ENCODE measurements at places on chromosomes 2 and 18.

DNA sequence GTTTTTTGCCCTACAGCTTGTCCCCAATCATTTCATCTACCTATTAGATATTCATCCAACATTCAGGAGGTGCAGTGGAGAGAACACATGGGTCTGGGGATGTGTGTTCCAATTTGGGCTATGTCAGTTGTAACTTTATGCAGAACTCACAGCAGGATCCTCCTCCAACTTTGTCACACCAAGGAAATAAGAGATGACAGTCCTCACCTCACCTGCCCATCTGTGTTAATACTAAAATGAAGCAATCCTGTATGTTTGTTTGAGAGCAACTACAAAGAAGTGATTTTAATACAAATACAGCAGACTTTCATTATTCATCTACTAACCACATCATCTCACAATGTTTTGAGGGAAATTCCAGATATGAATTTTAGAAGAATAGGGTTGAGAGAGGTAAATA is 126.7 kb downstream of the ARHGAP15 start:
- no peak for DNase-seq

GRCh38 chr2:216362730-216363129 is 9.6 kb downstream of the MARCHF4 start:
- no peak for DNase-seq

DNA sequence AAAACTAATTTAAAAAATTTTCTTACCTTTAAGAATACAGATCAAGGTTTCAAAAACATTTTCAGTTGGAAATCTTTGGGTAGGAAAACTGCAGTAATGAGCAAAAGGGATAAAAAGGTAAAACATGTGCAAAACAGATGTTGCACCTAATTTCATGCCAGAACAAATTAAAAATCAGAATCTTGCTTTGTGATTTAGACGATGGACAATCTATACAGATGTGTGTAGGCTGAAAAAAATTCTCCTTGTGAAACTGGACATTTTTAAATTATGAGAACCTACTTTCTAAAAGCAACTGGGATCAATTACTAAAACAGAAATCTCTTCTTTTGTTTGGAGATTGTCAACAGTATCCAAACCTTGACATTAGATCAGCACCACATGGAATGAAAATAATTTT is 183.2 kb upstream of the ITGA4 start:
- DNase-seq, result no peak

DNA sequence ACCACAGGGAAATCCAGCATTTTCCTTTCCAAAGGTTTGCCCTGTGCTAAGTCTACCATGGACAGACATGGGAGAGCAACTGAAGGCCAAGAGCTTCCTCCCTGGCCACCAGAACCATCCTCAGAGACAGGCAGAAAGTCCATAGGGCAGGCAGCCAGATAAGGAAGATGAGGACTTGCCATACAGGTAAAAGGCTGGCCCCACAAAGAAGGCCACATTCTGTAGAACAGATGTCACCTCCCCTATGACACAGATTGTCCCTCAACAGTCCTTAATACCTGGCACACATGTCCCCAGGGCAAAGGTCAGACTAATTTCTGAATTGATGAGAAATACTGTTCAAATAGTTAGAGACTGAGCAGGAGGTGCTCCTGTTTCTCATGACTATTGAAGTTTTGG is 52.0 kb downstream of the FECH start:
- DNase-seq, result no peak

GRCh38 chr18:36643061-36643460 is 185.7 kb downstream of the TPGS2 start:
- DNase-seq, result no peak

- DNase-seq, result no peak
Observed at GRCh38 chr2:233858331-233858730, 4.0 kb upstream of the HJURP start.

DNA sequence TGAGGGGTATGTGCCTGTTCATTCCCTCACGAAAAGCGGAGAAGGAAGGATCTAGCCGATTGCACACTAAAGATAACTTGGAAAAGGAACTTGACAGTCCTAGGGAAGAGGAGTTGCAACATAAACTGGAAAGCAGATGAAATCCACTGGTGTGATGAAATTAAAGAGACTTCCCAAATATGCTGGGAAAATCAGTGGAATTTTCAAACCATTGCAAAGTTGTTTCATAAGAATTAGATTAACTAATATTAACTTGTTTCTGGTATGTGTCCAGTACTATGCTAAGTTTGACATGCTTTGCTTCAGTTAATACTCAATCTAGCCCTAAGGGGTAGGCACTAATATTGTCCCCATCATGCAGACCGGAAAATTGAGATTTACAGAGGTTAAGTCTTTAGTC is 222.7 kb downstream of the IKZF2 start:
- DNase-seq, result no peak

DNA sequence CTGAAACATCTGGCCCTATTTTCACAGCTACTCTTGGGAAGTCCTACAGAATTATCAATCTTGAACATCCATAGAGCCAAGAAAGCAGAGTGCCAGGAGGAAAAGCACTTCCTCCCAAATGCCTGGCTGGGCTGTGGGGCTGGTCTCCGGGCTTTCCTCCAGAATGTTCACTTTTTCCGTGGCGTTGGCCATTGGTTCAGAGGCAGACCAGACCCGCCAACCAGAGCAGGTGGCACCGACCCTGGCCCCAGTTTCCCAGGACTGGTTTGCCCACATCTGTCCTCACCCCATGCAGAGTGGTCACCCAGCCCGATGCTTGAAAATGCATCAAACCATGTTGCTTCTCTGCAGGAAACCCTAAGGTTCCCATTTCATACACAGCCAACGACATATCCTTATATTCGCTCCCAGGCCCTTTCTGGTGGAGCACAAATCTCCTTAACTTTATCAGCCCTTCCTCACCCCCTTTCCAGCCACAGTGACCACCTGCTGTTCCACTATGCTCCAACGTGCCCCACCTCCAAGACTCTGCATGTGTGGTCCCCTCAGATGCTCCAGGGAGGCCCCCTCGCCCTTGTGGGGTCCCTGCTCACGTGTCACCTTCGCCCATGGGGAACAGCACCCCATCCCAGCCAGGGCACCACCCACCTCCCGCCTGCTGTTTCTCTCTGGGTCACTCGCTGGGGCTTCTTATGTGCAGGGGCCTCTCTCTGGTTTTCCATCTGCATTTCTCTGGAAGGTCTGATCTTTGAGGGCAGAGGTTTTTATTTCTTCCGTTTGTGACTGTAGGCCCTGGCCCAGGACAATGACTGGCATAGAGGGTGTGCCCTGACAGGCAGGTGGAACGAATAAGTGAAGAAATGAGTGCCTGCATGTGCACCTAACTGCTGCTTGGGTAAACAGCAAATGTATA is 92.9 kb downstream of the PXDN start:
- no peak for DNase-seq

- no peak for DNase-seq
Observed at GRCh38 chr2:20197192-20197591, 27.7 kb downstream of the SDC1 start.

- DNase-seq, result no peak
Observed at GRCh38 chr18:49697049-49697448, 116.3 kb downstream of the ACAA2 start.

- DNase-seq, result no peak
Observed at GRCh38 chr18:79384834-79385233, 10.9 kb upstream of the NFATC1 start.

DNA sequence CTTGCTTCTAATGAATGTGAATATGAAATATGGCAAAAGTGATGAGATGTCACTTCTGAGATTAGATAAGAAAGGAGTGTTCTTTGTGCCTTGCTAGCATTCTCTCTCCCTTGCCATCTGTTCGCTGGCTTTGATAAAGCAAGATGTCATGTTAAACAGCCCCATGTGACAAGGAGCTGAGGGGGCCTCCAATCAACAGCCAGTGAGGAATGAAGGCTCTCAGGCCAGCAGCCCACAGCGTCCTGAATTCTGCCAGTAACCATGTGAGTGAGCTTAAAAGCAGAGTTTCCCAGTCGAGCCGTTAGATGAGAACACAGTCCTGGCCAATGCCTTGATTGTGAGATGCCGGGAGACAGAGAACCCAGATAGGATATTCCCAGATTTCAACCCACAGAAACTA is 198.8 kb downstream of the IRS1 start:
- DNase-seq, result no peak

- no peak for DNase-seq
Observed at GRCh38 chr2:43074592-43075053, 151.8 kb downstream of the ZFP36L2 start.

- peak; percentile 81 for DNase-seq
Observed at GRCh38 chr2:66478731-66479316, 43.9 kb downstream of the MEIS1 start.

GRCh38 chr2:197517150-197517549 is 1.3 kb downstream of the MOB4 start:
- no peak for DNase-seq

Data from DMS153 (cell line).